ENCODE measurements at places on chromosomes 4 and X.

- DNase-seq: no peak
Measured at GRCh38 chr4:153947124-153947523, 158.2 kb upstream of the SFRP2 start.

GRCh38 chr4:138749303-138749702 lies 266.3 kb upstream of the NOCT start:
- DNase-seq: no peak

GRCh38 chr4:179325181-179325580 lies 1882.9 kb upstream of the AGA start:
- DNase-seq: no peak

GRCh38 chr4:163673848-163674697 lies 179.6 kb downstream of the TMA16 start:
- no peak for DNase-seq

DNA sequence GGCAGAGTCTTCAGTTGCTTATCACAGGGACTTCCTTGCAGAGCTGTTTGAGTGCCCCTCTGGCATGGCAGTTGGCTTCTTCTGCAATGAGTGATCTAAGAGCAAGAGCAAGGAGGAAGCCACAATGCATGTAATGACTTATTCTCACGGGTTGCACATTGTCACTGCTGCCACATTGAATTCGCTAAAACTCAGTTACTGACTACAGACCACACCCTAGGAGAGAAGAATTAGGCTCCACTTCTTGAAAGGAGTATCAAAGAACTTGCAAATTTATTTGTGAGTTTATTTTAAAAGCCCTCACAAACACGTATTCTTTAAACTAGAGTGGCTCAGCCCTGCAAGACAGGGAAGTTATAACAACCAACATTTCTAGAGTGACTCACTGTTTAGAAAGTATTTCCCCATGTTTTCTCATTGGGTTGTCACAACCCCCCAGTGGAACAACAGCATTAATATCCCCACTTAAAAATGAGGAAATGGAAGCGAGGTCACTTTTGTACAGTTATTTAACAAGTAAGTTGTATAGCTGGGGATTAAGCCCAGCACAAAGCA lies 32.4 kb upstream of the RBPJ start:
- no peak for DNase-seq

DNA sequence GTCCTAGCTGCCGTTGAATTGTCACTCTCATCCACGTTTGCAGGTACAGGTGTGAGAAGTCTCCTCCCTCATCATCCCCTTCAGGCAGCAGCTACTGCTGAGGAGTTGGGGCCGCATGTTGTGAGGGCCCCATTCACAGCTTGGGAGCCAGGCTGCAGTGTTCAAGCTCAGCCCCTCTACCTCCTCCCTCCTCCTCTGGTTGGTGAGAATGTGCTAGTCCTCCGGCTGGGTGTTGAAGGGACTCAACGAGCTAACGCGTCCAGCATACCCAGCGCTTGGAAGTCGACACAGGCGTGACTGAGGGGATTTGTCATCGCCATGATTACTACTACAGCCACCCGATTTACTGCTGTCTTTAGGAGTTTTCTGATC lies 82.0 kb upstream of the PSAPL1 start:
- DNase-seq: no peak

DNA sequence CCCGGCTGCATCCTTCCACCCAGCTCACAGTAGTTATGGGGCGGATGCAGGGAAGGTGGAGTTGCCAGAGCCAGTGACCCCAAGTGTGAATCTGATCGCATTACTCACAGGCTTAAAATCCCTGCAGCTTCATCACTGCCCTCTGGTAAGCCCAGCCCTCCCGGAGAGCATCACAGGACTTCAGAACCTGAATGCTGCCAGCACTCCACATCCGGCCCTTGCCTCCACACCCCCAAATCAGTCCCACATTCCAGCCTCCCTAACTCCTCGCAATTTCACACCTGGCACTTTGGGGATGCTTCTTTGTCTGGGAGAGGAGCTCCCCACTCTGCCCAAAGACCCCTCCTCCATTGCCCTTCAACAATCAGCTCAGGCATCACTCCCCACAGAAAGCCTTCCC lies 15.6 kb downstream of the RASL11B start:
- no peak for DNase-seq

GRCh38 chr4:107011312-107011711 lies 24.8 kb downstream of the DKK2 start:
- no peak for DNase-seq

- DNase-seq: peak; percentile 37
Measured at GRCh38 chr4:751676-752075, 46.0 kb downstream of the PCGF3 start.

GRCh38 chrX:129659861-129660260 lies 5.1 kb upstream of the APLN start:
- no peak for DNase-seq

DNA sequence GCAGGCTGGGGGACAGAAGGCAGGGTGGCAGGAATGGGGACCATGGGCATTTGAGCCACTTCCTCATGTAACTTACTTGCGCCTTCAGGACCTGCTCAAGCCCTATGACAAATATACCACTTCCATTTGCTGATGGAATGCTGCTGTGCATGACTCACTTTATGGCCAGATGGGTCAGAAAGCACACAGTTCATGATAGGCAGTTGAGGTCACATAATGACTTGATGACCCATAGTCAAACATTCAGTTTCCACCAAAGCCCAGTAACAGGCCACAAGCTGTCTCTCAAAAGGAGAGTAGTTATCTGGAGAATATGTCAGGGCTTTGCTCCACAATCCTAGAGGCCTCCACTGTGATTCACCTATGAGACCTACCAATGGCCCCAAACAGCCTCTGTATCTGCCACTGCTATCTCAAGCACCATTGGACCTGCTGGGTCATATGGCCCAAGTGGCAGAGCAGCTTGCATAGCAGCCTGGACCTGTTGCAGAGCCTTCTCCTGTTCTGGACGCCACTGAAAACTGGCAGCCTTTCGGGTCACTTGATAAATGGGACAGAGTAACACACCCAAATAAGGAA lies 5.3 kb upstream of the PAPSS1 start:
- DNase-seq: no peak

DNA sequence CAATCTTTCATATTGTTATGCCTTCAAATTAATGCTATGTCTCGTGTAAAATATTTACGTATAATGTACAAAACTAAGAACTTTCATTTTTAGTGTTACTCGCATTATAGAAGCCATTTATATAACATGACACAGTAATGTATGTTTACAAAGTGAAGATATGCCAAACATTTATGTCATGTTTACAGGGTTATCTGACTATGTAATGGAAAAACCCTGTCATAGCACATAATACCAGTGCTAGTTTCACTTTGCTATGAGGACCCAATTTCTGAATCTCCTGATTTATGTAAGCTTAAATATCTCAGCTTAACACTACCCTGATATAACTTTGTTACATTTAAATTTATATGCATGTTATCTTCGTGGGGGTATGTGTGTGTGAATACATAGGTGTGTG lies 233.1 kb downstream of the FAT4 start:
- DNase-seq: no peak

GRCh38 chr4:4871573-4872313 lies 12.3 kb downstream of the MSX1 start:
- no peak for DNase-seq

DNA sequence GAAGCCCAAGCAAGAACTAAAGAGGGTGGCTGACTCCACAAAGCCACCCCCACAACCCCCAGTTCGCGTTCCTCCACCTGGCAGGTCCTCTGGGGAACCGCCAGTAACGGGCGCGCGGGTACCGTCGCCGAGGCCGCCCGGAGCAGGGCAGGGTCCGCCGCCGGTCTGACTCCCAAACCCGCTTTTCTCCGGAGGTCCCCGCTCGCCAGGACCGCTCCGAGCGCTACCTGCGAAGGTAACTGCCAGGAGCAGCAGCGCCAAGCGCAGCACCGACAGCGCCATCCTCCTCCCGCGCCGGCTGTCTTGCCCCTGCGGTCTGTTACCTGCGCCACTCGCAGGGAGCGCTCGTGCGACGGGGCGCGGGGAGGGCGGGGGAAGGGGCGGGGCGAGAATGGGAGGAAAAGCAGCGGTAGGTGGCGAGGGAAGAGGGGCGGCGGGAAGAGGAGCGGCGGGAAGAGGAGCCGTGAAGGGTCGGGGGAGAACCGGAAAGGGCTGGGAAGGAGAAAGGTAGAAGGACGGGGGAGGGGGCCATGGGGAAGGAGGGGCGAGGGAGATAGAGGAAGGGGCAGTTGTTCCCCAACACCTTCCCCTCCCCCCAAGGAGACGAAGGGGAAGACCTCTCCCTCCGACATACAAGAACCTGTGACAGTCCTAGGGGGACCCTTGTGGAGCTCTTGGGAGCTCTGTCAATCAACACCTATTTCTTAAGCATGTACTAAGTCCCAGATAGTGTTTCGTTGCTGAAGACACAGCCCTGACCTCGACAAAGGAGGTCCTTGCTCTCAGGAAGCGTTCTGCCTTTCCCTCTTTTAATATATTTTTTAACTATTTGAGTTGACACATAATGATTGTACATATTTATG lies at the start of gene SPINK2:
TSS of gene SPINK2 (minus strand) at position 321 of the 863 bp plus-strand sequence. CDS start at position 282, 39 bp downstream.
- peak; percentile 14 for DNase-seq

DNA sequence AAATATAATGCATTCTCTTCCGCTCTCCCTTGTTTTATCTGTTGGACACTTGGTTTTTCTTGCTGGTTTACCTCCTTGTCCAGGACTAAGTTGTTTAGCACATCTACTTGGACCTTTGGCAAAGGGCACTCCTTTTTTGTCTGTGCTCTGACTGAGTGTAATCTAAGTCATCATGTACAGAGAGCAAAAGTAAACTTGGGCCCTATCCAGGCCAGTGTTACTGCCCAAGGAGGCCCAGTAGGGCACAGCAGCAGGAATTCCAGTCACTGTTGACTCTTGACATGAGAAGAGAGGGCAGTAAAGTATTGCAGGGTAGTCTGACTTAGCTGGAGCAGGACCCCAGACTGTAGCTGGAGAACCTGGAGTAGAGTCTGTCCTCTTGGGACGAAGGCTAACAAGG lies 445.5 kb downstream of the ZIC3 start:
- DNase-seq: no peak

GRCh38 chr4:174010547-174010946 lies 272.9 kb downstream of the FBXO8 start:
- no peak for DNase-seq

Data from NCI-H1694 (cell line).